Mucosa of gallbladder (tissue), 1 donor: ENCODE measurements at places on chromosomes 6 and 20.

DNA sequence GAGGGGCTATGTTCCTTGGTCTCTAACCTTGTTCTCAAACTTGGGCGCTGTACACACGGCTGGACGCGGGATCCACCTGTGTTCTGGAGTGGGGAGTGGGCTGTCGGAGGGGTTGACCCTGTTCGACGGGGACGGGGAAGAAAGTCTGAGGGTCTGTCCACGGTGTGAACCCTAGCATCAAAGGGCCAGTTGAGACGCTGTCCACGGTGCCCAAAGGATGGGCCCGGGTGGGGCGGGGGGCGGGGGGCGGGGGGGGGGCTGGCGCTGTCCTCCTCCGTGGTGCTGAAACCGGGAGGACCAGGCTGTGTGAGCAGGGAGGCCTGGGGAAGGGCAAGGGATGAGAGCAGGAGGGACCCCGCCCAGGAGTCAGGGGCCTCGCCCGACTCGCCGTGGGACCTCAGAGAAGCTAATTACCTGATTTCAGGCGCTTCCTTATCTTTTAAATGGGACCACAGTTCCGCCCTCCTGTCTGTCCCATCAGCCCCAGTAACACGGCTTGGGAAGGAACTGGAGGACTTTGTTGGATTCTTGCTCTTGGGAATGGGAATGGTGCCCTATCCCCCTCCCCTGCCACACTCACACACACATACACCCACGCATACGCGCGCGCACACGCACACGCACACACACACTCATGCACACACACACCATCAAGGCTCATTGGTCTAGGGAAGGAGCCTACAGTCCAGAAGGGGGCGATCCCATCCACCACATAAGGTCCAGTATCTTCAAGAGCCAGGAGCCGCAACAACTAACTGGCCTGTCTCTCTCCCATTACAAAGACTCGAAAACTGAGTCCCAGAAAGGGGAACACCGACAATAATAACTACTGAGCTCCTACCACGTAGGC, 1.0 kb upstream of the VSTM2L start:
- DNase-seq: peak; percentile 59

DNA sequence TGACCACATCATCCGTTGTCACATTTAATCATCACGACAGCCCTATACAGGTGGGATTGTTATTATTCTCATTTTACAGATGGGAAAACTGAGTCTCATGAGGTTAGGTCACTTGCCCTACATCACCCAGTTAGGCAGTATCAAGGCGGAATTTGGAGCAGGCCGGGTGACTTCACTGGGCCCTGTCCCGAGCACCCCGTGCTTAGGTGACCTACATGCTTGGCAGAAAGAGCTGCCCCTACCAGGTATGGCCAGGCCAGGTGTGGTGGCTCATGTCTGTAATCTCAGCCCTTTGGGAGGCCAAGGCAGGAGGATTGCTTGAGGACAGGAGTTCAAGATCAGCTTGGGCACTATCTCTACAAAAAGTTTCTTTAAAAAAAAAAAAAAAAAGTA, 44.0 kb downstream of the RIN2 start:
- DNase-seq: no peak

DNA sequence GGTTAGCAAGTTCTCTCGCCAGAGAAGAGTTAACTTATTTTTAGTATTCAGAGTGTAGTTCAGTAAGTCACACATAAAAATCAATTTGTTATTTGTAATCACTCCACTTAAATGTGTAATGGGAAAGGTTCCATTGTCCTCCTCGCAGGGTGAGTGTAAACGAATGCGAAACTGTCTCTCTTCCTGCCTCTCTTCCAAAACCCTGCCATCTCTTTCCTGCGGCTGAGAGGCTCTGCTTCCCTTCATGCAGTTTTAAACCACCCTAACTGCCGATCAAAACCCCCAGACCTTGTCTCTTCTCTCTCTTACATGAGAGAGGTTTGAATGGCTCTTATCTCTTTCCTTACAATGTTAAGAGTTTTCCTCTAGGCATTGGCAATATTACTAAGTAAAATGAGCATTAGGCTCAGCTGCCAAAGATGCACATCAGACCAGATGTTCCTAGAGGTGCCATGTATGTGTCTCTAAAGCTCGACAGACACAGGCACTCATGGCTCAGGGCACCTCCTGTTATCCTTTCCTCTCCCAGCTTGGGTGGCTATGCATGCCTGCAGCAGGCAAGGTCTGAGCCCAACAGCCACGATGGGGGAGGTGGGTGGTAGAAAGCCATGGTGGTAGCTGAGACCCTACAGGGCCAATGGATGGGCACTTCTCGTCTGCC, 91.2 kb downstream of the JARID2 start:
- no peak for DNase-seq

DNA sequence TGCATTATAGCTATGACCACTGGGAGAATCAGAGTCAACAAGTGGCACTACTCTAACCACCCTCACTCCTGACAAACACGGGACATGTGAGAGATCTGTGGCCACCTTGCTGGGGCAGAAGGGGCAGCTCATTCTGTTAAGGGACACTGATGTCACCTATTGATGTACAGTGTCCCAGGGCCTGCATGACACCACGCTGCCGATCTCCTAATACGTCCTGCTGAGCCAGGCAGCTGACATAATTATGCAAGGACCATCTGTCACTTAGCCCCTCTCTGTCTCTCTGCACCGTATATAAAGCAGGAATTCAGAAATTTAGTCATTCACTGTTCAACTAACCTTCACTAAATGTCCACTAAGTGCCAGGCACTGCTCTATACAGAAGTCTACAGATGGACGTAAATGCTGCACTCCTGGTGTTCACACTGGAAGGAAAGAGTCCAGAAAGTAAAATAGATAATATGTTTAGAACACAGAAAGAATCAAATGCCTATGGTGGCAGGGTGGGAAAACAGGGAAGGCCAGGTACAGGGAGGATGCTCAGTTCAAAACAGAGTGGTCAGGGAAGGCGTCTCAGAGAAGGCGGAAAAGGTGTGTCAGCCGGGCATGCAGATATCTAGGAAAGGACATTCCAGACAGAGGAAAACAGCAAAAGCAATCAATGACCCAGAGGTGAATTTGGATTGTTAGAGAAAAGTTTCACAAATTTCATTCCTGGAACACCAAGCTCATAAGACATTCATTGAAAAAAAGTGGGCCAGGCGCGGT, 173.8 kb downstream of the ZNF217 start:
- no peak for DNase-seq

- DNase-seq: no peak
Measured at GRCh38 chr20:39853636-39854035, 835.4 kb downstream of the MAFB start.

- DNase-seq: no peak
Measured at GRCh38 chr6:33962246-33963027, 158.6 kb upstream of the MLN start.

DNA sequence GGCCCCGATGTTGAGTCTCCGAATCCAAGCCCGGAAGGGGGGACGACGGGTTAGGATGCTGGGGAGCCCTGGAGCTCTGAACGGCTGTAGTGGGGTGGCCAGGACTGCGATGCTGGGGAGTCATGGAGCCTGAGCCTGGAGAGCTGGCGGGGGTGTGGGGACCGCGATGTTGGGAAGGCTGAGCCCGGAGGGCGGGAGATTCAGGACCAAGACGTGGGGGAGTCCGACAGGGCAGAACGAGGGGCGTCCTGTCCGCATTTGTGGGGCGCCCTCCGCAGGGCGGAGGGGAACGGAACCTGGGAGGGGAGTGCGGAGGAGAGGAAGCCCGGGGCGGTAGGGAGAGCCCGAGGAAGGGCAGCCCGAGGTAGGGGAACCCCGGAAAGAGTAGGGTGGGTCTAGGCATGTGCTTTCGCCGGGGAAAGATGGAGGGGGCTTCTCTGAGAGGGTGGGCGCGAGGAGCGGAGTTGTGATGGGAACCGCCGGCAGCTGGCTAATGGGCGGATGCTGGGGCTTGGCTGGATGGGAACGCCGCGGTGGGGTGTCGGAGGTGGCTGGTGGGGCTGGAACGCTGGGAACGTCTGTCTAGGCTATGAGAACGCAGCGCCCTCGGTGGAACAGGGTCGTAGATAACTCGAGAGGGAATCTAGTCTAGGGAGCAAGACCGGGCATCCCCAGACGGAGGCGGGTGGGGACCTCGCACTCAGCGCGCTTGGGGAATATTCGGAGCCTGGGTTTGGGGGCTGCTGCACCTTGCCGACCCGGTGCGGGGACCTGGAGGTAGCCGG, 684 bp downstream of the PAQR8 start:
- peak; percentile 16 for DNase-seq

DNA sequence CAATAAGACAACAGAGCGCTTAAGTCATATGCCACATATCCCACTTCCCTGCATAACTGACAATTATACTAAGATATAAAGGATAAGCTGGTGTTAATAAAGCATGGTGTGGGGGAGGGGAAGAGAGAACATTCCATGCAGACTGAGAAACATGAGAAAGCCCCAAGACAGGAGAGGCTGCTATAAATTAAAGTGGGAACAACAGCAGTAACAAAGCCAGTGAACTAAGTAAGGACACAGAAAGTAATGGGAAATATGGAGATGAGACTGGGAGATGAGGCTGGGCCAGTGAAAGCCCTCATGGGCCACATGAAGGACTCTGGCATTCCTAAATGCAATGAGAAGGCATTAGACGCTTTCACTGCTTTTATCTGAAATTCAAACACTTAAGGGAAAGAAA, 41.3 kb downstream of the SESN1 start:
- DNase-seq: no peak
